ENCODE measurements at places on chromosomes 6 and 20. TPM values are rescaled to one million over a fixed set of nuclear protein-coding genes. Genes with fewer than 3 reads are reported as not detected.
A peak's percentile ranks its signal among the peaks of the same experiment; 100 is the strongest.

DNA sequence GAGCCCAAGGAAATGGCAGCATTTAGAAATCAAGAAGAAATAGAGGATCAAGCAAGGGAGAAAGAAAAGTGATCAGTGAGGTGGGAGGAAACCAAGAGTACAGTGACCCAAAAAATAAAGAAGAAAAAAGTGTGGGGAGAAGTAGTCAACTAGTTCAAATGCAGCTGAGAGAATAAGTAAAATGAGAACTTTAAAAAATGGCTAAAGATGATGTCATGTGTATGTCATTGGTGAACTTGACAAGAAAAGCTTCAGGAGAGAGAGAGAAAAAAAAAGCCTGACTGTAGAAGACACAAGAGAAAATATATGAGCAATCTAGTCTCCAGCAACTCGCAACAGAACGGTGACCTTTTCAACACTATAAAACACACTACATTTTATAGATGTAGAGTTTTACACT, 6.3 kb downstream of the GPR6 start:
- no peak for DNase-seq

Gene TPX2
- 174 TPM for total RNA-seq

DNA sequence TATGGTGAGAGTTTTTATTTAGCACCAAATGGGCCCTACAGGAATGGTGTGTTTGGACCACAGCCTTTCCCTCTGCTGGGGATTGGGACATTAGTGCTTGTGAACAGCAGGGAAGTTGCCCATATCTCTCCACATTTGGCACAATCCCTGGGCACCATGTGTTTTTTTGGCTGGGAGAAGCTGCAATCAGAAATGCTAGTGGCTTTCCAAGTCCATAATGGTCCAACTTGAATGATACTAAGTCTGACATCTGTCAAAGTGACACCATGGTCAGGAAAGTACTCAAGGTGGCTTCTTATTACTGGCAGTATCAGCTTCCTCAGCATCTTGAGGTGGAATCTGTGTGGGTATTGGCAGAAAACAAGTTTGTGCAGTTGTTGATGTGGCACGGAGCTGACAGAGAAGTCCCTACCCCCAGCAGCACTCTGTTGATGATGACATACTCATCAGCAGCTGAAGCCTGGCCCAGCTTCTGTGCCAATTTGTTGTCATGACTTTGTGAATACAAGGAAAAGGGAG, 53.0 kb downstream of the SASH1 start:
- no peak for DNase-seq

GRCh38 chr6:24882295-24882694, 53.5 kb downstream of the RIPOR2 start:
- no peak for DNase-seq

Gene DPM1
- total RNA-seq: 53.0 TPM

- no peak for DNase-seq
These were observed 3.9 kb upstream of the NRSN1 start for GRCh38 chr6:24122139-24122538.

DNA sequence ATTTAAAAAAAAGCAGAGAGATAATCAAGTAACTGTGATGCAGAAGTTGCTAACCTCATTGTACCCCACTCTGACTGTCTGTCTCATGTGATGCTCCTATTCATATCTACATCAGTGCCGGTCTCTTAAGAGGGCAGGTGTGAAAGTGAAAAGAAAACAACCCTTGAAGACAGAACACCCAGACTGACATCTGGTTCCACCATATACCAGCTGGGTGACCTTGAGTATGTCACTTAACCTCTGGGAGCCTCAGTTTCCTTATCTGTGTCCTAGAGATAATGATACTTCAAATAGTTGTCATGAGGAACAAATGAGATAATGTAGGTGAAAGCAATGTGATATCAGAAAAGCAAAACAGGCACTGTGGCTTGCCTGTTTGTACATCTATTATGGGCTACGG, 426.8 kb upstream of the SOX4 start:
- DNase-seq: no peak

- no peak for DNase-seq
These were observed 215.2 kb downstream of the NFATC2 start for GRCh38 chr20:51327251-51327841.

GRCh38 chr20:64101731-64102621, 5.4 kb downstream of the NPBWR2 start:
- DNase-seq: peak; percentile 70

Gene UBR2
- 23.6 TPM for total RNA-seq

- no peak for DNase-seq
These were observed 74.4 kb downstream of the PKHD1 start for GRCh38 chr6:52013035-52013434.

- DNase-seq: no peak
These were observed 200.9 kb downstream of the NFATC2 start for GRCh38 chr20:51341581-51341980.

DNA sequence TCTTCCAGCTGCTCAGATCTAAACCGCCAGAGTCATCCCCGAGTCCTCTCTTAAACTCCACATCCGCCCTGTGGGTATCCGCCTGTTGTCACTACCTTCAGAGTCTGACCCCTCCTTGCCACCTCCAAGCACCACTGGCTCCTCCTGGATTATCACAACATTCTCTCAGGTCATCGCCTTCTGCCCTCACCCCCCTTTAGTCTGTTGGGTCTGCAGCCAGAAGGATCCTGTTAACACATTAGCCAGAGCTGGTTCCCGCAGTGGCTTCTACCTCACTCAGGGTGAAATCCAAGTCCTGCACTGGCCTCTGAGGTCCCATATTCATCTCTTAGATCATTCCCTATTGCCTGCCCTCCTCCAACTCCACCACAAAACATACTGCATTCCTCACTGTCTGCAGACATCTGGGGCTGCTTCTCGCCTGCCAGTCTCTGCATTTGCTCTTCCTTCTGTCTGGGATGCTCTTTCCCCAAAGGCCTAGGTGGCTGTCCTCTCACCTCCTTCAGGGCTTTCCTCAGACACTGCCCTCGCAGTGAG, 34.1 kb downstream of the TNXB start:
- no peak for DNase-seq

DNA sequence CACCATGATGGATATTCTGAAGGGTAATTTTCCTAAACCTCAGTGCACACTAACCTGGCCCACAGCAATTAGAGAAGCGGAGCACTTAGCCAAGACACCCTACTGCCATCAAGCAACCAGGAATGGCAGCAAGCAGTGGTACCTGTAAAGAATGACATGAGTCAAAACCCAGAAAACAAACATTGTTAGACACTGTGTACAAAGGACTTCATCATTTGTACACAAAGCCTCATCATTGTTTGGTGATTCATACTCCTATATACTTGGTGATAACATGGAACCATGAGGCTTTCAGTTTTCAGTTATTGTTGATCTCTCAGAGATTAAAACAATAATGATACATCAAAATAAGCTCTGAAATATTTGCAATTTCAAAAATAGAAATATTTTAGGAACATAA, 74.6 kb downstream of the MLIP start:
- DNase-seq: no peak

Gene RAB32
- 0.21 TPM for total RNA-seq

Gene FABP7
- total RNA-seq: not detected

- no peak for DNase-seq
These were observed 2.3 kb upstream of the RAMACL start for GRCh38 chr6:166588691-166589336.

- peak; percentile 39 for DNase-seq
These were observed 41.1 kb upstream of the OSTM1 start for GRCh38 chr6:108115598-108116058.

DNA sequence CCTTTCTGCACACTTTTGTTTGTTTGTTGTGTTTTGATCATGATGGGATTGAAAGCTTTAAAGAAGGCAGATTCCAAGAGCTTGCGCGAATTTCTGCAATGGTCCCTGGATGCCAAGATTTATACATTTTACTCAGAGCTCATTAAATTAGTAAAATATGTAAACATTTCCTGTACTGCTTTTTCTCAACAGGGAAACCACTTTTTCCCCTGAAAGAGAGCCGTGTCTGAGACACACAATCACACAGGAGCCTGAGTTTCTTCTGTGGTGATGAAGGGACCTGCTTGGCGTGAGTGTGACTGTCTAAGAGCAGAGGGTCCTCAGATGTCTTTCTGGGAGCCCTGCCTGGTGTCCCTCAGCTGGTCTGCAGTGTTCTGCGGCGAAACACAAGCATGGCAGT, 12.1 kb upstream of the TAGAP start:
- DNase-seq: no peak

GRCh38 chr6:29016559-29017427, 11.7 kb upstream of the ZNF311 start:
- peak; percentile 90 for DNase-seq

GRCh38 chr20:58579069-58579818, 64.0 kb upstream of the APCDD1L start:
- DNase-seq: no peak

GRCh38 chr6:13282393-13283069, 45.8 kb downstream of the TBC1D7 start:
- DNase-seq: no peak

DNA sequence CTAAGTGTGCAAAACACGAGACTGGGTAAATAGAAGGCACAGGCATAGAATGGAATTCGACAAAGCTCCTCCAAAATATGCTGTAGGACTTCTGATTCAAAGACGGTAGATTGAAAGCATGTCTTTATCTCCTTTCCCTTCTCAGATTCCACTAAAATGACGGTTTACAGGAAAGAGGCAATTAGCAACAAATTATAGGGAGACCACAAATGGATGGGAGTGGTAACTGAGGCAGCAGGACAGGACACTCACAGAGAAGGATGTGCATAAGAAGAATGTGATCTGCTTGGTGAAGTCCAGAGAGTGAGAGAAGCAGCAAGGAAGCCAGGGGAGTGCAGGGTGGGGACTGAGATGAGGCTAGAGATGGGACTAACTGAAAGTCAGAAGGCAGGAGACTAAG, 113.4 kb upstream of the MRPS10 start:
- no peak for DNase-seq

- DNase-seq: no peak
These were observed 46.3 kb downstream of the SYCP2L start for GRCh38 chr6:10933126-10933525.
